Lower lobe of right lung (tissue), 2 donors: ENCODE measurements at places on chromosomes 1 and 21.

- DNase-seq = no peak
Observed at GRCh38 chr1:218568962-218569550, 223.9 kb downstream of the TGFB2 start.

DNA sequence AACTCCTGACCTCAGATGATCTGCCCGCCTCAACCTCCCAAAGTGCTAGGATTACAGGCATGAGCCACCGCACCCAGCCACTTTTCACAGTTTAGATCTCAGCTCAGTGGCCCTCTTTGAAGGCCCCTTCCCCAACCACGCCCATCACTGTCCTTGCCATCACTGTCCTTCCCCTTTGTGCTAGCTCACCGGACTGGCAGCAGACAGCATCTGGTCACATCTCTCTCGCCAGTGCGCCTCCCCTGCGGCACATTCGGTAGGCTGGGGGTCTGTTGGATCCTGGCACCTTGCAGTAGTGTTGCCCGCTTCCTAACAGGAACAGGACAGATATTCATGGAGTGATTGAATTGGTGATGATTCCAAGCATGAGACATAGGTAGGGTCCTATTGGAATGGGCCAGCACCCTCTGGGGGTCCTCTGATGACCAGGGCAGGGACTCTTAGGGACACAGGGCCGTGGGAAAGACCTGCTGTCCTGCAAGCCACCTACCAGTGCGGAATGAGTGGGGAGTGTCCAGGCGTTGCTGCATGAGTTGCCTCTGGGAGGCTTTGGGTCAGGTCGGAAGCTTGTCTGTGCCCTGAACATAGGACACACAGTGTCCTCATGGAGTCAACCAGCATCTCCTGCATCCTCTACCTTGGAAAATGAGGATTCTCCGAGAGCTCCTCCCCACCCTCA is 178.8 kb upstream of the VAMP3 start:
- peak; percentile 16 for DNase-seq

DNA sequence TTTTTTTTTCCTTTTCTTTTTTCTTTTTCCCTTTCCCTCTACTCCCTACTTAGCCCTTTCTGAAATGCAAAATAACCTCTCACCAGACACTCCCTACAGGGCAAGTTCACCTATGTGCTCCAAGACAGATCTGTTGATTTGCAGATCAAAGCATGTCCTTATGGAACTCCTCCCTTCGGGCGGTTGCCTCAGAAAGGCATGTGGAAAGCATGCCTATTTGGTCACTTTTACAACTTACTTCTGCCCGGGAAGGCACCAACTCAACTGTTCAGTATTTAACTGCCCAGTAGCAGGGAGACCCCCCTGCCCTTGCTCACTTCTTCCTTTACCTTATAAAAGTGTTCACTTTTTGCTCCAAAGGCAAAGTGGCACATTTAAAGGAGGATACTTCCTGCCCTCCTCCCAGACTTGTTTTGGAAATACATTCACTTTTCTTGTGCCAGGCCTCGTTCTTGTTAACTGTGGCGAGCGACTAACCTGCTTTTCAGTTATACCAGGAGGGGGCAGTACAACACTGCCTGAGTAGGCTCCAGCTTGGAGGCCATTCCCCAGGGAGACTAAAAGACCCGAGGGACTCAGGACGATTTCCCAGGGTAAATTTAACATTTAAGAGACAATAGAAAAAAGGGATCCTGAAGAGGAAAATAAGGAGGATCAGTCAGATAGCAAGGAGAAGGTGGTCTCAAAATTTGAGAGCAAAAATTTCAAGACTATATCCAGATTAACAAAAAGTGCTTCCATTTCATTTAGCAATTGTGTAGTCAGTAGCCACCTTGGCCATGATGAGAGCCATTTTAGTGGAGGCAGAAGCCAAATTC is 12.3 kb upstream of the SLAMF7 start:
- DNase-seq = peak; percentile 49

DNA sequence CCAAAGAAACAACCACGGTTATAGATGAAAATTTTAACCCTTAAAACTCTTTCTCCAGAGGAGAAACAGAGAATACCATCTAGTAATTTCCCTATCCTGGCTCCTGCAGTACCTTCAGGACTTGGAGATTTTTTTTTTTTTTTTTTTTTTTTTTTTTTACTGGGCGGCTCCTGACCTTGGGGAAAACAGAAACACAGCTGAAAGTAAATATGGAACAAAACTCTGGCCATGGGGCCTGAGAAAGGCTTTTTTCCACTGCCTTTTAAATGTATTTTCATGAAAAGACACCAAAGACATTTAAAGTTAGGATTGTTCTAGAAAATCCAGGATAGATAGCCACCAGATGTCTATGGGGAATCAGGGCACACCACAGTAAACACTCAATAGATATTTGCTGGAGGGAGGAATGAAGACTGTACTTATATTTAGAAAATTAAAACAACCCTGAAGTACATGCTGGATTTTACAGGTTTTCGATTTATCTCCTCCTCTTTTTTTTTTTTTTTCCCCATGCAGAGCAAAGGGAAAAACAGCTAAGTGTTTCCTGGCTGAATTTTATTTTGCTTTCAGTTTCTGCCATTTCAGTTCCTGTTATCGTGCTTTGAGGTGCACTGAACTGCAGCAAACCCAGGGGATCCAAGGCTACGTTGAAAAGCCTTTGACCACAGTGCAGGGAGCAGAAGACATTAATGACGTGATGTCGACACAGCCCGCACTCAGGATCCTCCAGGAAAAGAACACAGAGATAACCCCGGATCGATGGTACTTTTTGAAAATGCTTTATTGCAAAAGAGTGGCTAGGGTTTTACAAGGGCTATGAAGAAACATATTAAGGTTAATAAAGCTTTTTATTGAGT is 35.7 kb upstream of the CNN3 start:
- DNase-seq = no peak

DNA sequence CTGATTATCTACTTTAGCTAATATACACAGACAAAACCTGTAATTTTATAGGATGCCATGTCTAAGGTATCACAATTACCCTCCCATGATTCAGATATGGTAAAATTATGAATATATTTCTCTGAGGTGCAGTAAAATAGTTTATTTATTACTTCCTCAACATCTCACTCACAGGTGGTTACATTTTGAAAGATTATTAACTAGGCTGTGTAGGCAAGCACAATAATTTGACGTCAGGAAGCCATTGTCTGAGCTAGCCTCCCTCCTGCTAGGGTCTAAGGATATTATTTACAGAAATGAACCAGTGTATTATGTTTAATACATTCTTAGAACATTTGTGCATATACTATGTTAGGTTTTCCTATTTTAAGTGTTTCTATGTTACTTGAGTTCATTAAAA is 69.9 kb upstream of the ADGRL2 start:
- no peak for DNase-seq

DNA sequence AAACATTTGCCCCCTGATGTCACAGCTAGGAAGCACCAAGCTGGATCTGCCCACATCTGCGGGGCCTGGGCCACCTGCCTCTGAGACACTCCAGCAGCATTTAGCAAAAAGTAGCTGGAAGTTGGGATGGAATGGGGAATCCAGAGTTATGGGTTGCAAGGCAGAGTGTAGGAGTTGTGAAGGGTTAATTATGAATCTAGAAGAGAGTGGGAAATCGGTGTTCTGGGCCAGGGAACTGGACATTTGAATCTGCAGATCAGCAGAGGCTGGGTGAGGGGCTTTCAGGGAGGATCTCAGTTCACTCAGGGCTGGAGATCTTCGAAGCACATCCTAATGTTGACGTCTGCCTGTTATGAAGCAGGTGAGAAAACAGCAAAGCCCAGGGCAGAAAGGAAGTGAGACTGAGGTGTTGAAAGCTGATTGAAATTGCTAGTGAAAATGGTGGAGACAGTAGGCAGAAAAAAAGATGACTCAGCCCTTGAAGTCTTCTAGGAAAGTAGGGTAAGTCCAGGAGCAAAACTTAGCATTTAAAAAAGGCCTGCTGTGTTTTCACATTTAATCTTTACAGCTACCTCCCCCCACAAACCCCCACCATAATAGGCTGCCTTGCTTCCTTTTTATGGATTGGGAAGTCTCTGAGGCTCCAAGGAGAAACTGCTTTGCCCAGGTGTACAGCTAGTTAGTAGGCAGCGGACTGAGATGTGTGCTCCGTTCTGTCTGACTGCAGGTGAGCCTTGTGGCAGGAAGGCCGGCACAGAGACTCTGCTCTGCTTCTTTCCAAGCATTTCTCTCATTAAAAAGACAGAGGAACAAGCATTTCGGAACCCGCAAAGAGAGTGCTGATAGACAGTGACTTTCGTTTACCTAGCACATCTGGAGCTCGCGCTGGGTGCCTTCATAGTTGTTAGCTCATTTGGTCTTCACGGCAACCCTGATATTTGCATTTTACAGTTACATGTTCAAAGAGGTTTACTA is 7.2 kb downstream of the VANGL1 start:
- no peak for DNase-seq

GRCh38 chr1:76948846-76949245 is 81.6 kb downstream of the ST6GALNAC5 start:
- DNase-seq = no peak

GRCh38 chr1:205584732-205585131 is 47.1 kb downstream of the ELK4 start:
- DNase-seq = no peak

GRCh38 chr1:67749844-67750690 is 65.1 kb downstream of the GADD45A start:
- no peak for DNase-seq

DNA sequence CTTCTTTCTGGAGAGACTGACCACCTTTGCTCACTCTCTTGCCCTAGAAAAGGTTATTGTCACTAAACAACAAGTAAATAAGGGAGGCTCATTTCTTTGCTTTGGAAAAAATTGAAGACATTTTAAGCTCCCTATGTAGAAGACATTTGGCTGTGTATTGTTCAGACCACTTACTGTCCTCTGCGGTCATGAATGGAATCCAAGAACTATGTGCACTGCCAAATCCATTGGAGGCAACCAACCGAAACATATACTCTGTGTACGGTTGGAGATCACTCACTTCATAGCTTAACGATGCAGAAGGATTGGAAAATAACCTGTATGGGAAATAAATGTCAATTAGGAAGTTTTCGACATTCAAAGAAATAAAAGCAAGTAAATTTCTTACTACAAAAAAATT is 332.8 kb downstream of the KCTD3 start:
- DNase-seq = no peak

DNA sequence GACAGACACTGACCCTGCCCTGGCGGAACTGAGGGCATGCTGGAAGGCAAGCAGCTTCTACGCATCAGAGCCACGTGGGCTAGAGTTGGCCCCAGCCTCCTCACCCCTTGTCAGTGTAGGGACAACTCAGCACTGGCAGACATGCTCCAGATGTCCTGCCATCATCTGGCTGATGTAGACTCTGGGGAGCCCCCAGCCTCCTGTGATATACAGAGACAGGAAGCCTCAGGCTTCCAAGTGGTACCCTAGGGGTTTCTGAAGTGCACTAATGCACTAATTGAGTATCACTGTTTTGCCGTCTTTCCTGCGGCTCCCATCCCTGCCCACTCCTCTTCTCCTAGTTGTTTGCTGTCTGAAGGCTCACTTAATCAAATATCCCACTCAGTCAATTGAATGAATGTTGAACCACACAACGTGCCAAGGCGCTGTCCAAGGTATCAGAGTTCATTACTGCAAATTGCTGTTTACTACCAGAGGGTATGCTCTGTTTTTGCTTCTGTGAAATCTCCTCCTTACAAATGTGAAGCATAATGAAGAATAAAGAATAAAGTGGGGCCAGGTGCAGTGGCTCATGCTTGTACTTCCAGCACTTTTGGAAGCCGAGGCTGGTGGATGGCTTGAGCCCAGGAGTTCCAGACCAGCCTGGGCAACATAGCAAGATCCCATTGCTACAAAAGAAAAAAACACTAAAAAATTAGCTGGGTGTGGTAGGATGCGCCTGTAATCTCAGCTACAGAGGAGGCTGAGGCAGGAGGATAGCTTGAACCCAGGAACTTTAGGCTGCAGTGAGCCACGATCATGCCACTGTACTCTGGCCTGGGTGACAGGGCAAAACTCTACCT is 76.4 kb upstream of the ZBTB18 start:
- DNase-seq = no peak

GRCh38 chr21:42398436-42399028 is 2.7 kb upstream of the TMPRSS3 start:
- no peak for DNase-seq

DNA sequence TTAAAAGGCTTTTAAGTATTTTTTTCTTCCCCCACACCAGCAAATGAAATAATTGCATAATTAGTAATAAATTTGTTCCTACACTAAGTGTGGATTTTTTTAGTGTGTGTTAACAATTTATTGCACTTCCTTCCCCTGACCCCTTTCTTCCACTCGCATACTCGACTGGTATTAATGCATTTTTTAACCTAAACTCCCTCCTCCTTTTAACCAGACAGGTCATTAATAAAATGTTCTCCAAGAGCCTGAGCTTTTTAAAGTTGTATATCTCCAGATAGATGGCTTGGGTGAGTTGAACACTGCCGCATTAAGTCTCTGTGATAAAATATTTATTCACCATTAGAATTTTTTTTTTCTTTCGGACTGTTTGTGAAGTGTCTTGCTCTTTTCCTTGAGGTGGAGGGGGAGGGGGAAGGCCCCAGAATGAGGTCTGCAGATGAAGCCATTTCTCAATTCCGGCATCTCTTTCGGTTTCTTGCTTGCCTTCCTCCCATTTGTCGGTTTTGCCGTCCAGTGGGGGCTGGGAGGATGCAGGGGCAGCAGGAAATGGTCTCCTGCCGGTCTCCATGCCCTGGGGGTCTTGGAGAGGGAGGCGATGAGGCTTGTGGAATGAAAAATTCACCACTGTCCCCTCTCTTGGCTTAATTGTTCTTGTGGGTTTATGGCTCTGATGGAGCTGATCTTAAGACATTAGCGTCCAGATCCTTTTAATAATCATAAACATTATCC is 64.1 kb upstream of the ACTL8 start:
- DNase-seq = no peak
